Left ventricle myocardium inferior (tissue), 1 donor: ENCODE measurements at places on chromosomes 2 and 18. TPM values are rescaled to one million over a fixed set of nuclear protein-coding genes. Genes with fewer than 3 reads are reported as not detected.

TMEM200C gene
- total RNA-seq = 0.96 TPM

NYAP2 gene
- not detected for total RNA-seq

CABYR gene
- not detected for total RNA-seq

GREB1L gene
- 12.3 TPM for total RNA-seq

RAB6C gene
- total RNA-seq = 0.16 TPM

DNA sequence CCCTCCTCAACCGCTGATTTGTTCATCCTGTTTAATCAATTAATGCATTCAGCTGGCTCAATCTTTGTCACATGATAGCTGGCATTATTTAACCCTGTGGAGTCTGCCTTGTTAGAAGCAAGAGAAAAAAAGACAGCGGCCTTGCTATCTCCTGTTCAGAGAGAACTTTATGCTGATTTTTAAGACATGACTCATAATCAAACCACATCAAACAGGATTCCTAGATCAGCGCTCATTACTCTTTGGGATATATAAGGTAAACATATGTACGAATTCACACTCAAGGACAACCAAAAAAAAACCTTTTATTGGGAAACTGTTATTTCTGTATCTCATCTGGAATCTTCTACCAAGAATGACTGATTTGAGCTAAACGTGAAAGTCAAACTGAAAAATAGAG is 195.1 kb downstream of the C1D start:
- peaks cover 58% of the 10 kb centered on the region for H3K27me3 ChIP-seq
- no peak for DNase-seq
- H3K36me3 ChIP-seq = no peaks in the 10 kb centered on the region
- H3K4me3 ChIP-seq = no peak overlapping the region

GRCh38 chr2:146227152-146228019 is 1617.4 kb upstream of the ACVR2A start:
- H3K4me3 ChIP-seq = no peak overlapping the region
- no peaks in the 10 kb centered on the region for H3K36me3 ChIP-seq
- no peak overlapping the region for H3K27ac ChIP-seq
- no peak for DNase-seq

DNA sequence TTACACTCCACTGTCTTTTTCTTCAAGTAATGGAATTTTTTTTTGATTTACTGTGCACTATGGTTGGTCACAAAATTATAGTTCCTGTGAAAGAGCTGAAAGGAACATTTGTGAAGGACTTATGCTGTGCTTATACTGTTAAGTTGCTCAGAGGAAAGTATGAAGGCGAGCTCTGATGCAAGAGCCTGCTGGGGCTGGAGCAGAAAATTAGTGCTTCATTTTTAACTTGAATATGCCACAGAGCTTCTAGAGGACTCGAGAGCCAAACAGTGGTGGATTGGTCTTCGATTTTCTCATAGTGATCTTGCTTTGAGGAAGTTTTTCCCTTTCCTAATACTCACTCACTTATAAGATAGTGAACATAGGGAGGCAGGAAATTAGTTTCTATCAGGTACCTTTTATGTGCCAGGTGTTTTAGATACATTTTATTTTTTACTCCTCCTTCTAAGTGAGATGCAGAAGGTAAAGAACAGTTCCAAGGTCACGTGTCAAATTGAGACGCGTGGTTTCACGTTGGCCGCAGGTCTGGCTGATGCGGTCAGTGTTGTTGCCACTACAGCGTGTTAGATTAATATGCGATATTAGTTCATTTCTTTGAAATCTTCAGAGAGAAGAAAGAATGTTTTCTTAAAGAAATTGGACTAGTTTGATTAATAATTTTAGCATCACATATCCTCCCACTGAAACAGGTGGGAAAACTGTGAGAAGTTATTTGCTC is 20.2 kb downstream of the GATA6 start:
- peaks cover 100% of the 10 kb centered on the region for H3K4me1 ChIP-seq
- H3K27me3 ChIP-seq = no peaks in the 10 kb centered on the region
- H3K36me3 ChIP-seq = peaks cover 22% of the 10 kb centered on the region
- H3K27ac ChIP-seq = peak overlapping the region; percentile 100
- DNase-seq = no peak
- H3K4me3 ChIP-seq = peak overlapping the region; percentile 49

GRCh38 chr2:142862299-142862698 is 15.2 kb upstream of the KYNU start:
- no peak for DNase-seq
- H3K4me1 ChIP-seq = no peaks in the 10 kb centered on the region
- H3K36me3 ChIP-seq = no peaks in the 10 kb centered on the region
- no peak overlapping the region for H3K27ac ChIP-seq
- H3K27me3 ChIP-seq = no peaks in the 10 kb centered on the region

DNA sequence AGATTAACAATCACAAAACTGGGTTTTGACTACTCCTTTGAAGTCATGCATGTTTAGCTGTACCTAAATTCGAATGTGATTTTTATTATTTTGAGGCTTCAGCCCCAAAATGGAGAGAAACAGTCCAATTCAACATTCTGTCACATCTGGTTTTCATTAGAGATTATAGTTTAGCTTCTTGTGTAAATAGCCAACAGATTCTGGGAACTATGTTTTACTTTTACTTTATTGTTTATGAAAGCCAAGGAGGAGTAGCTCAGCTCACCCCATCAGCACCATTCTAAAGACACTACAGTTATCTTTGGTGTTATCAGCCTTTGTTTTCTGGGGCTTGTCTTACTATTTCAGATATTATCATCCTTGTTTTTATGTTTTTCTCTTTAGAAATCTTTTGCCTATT is 465.0 kb upstream of the CWC22 start:
- no peaks in the 10 kb centered on the region for H3K36me3 ChIP-seq
- H3K27ac ChIP-seq = no peak overlapping the region
- no peaks in the 10 kb centered on the region for H3K27me3 ChIP-seq
- DNase-seq = no peak
- H3K4me1 ChIP-seq = no peaks in the 10 kb centered on the region

DNA sequence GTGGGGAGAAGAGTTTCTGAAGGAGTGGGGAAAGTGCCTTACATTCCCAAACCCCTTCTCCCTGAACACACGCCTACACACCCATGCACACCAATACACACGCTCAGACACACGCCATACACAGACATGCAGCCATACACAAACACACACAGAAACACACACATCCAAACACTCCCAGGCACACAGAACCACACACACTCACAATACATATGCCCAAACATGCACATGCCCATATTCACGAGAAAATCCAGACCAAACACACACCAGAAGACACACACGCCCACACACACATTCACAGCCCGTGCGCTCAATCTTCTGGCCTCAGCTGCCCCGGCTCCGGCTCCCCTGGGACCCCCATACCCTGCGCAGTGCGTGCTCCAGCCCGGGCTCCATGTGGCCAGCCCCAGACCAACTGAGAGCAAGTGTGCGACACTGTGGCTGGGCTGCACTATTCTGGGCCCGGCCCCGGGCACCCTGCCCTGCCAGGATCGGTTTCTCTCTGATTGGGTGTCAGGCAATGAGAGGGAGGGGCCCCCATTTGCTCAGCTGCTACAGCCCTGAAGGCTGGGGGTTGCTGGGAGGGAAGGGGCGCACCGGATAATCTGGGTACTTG is at the start of gene PRKAG3:
TSS of gene PRKAG3 (minus strand) at position 426 of the 613 bp plus-strand sequence.
- H3K4me1 ChIP-seq = peaks cover 6% of the 10 kb centered on the region
- DNase-seq = peak; percentile 46

DNA sequence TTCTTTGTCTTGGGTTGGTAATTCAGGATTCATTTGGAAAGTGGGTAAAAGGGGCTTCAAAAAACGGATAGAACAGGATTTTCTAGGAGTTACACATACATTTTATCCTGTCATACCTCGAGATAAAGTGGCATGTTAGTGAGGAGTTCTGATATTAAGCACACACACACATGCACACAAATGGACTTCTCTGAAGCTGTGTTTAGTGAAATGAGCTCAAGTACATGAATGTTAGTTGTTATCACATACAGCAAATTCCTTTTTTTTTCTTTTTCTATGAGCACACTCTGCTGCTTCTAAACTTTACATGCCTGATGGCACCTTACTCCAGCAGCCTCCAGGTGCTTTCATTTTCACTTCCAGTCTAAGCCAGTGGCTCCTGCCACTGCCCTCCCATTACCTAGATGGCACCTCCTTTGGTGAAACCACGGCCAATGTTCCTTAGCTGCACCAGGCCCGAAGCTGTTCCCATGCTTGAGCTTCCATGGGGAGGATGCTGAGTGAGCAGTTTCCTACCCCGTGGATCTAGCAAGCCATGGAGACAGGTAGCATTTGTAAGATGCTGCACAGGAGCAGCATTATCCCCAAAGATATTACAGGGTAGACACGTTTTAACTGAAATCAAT is 49.7 kb downstream of the STAT1 start:
- no peak overlapping the region for H3K27ac ChIP-seq
- H3K27me3 ChIP-seq = no peaks in the 10 kb centered on the region
- H3K36me3 ChIP-seq = peaks cover 79% of the 10 kb centered on the region
- no peak for DNase-seq
